Activated CD4-positive, CD25-positive, alpha-beta regulatory T cell treated with anti-CD3 and anti-CD28 coated beads, Interleukin-2, amount 50 U/mL, for 24 hours (primary cell): ENCODE measurements at places on chromosomes 7 and 10.

DNA sequence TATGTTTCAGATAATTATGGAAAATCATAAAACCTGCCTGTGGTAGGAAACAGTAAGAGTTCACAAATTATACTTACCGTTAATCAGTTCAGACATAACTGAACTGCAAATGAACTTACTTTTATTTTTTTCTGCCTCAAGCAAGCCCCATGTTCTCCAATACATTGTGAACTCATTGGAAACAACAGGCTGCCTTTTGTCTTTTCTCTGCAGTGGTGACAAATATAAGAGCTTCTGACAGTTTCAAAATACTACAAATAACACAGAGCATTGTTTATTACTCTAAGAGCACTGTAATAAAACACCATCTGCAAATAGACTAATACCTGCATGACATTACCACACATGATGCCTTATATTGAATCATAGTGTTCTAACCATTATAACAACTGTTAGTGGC, 94.0 kb upstream of the CDCA7L start:
- ATAC-seq, result no peak

GRCh38 chr10:10642751-10643150, 374.9 kb upstream of the CELF2 start:
- ATAC-seq, result no peak

DNA sequence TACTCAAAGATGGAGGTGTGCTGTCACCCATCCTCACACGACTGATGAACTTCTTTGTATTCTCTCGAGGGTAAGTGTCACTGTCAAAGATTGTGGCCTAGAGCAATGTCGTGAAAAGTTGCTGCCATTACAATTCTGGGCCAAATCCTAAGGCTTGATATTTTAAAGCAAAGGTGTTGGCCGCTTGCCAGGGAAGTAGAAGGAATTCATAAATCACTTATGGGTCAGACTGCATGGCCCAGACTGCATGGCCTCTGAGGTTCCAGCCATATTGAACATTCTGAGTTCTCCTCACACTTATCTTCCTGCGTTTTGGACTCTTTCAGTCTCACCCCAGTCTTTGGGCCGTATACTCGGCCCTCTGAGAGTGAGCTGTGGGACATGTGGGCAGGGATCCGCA, 8.6 kb downstream of the MEST start:
- ATAC-seq, result no peak

DNA sequence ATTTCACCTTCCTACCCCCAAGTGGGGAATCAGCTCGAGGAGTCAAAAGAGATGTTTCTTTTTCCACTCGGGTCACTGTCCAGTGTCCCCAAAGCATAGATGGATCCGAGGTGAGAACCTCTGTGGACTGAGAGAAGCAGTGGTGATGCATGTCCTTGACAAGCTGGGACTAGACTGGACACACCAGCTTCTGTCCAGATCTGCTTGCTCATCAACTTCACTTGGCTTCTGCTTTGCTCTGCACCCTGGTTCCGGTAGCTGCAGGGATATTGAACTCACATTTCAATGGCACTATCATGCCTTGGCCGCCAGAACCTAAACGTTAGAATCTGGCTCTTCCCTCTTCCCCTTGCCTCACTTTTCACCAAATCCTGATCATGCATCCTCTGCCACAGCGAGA, 50.3 kb upstream of the CXCL12 start:
- no peak for ATAC-seq

GRCh38 chr10:6148908-6149307, 53.8 kb upstream of the PFKFB3 start:
- no peak for ATAC-seq

GRCh38 chr7:70710011-70710480, 421.9 kb upstream of the GALNT17 start:
- ATAC-seq, result no peak

DNA sequence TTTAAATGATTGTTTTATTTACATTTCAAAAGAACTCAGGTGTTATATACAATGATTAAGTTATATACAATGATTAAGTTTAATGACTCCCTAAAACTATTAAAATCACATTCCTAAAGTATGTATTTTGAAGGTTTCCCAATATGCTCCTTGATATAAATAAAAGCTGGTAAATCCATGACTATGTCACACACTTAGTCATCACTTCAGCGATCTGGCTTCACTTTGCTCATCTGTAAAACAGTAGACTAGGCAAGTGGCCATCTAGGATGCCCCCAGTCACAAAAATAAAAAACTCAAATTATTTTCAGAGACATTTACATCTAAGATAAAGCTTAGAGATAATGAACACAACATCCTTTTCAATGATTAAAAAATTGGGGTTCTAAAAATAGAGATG, 10.8 kb downstream of the ICA1 start:
- ATAC-seq, result no peak

- no peak for ATAC-seq
Measured at GRCh38 chr10:97499561-97500296, 1.0 kb downstream of the UBTD1 start.

- ATAC-seq, result no peak
Measured at GRCh38 chr7:132836746-132837145, 245.1 kb downstream of the CHCHD3 start.

DNA sequence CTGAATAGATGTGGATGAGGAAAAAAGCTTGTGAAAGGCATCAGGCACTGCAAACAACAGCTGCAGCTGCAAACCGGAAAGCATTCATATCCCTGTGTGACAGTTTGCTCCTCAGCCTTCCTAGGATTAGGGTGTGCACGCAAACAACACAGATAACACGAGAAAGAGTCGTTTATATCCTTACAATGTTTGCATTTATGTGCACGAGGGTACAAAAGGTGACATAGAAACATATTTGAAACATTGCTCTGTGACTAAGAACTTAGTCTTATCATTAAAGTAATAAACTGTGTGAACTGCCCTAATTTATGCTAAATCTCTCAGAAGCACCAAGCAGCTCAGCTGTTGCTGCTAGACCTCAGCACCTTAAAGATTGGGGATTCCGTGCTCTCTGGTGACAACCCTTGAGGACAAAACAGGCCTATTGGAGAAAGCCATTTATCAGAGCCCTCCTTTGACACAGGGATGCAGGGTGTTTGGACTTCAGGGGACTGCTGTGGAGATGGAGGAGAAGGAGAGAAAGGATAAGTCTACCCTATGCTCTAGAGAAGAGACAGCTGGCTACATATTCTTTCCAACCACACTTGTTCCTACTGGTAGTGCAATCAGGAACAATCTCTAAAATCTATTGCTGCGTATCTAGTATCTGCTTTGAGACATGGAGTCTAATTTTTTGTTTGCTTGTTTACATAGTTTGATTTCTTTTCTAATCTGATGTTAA, 176.2 kb downstream of the GNAT3 start:
- no peak for ATAC-seq

- ATAC-seq, result no peak
Measured at GRCh38 chr7:69516238-69516820, 81.9 kb upstream of the AUTS2 start.

DNA sequence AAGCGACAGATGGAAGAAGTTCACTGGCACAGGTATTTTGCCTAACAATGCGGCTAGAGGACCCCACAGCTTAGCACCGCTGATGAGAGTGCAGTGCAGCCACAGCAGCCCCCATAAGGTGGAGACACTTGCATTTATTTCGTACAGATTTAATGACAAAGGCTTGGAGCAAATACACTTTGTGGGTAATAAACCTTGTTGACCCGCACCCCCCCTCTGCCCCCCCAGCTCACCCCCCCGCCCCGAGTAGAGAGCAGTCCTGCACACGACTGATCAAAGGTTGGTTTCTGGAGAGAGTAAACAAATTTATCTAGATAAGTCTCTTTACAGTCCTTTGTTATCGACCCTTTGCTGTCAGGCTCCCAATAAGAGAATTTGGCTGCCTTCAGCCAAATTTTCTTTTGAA, 96.7 kb upstream of the LRGUK start:
- no peak for ATAC-seq

- no peak for ATAC-seq
Measured at GRCh38 chr7:1593091-1593866, 23.4 kb upstream of the PSMG3 start.

GRCh38 chr7:40946549-40946948, 756.3 kb downstream of the INHBA start:
- no peak for ATAC-seq

DNA sequence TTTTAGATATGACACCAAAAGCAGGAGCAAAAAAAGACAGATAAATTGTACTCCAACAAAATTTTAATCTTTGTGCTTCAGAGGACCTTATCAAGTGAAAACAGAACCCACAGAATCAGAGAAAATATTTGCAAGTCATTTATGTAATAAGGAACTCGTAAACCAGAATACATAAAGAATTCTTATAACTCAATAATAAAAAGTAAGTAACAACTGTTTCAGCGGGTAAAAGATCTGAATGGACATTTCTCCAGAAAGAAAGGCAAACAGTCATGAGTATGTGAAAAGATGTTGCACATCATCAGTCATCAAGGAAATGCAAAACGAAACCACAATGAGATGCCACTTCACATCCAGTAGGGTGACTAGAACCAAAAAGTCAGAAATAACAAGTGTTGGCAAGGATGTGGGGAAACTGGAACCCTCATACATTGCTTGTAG, 167.7 kb upstream of the KCTD7 start:
- no peak for ATAC-seq

DNA sequence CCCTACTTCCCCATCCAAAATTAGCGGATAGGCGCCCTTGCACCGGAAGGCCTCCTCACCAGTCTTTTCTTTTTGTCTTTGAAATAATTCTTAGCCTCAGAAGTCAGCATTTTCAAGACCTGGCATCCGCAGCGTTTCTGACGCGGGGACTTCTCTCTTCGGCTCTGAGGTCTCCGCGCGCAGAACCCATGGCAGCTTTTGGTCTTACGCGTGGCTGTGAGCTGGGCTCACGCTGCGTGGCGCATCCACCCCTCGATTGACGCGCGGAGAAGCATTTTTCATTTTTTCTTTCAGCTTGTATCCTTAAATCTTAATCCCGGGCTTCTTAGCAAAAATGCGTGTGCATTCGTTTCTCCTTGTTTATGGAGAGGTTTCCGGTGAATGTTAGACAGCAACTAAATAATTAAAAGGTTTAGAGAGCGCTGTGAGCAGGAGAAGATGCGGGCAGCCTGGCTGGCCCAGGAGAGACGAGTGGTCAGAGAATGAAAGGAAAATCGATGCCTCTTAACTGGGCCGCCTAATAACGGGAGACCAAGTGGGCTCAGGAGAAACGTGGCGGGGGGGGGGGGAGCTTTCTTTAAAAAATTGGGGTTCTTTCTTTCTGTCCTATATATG, 2.0 kb upstream of the GATA3 start:
- ATAC-seq, result no peak

- ATAC-seq, result no peak
Measured at GRCh38 chr7:144050093-144050492, 1.3 kb downstream of the OR2A5 start.

- ATAC-seq, result no peak
Measured at GRCh38 chr7:138325434-138325833, 134.6 kb upstream of the TRIM24 start.

DNA sequence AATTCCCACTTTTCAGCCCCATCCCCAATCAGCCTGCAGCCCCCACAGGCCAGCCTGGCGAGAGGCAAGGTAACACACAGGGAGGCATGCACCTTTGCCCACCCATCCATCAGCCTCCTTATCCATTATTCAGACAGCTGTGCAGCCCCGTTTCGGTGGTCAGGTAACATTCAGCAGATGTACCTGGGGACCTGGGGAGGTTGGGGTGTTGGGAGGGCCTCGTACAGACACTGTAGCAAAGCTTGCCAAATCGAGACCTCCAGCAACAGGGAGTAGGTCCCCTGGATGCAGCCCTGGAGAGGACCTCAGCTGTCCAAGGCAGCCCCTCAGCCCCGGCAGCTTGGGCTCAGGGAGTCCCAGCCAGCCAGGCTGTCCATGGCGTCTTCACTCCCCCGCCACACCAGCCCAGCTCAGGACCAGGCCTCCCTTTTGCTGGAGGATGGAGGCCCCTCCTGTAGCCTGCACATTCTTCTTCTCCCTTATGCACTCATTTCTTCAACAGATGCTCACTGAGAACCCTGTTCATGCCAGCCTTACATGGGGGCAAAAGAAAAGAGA, 8.5 kb upstream of the DRGX start:
- ATAC-seq, result no peak
